Activated CD8-positive, alpha-beta memory T cell treated with anti-CD3 and anti-CD28 coated beads for 4 hours (primary cell): ENCODE measurements at places on chromosomes 12 and 14.

- DNase-seq: no peak
These were observed 35.0 kb downstream of the MMAB start for GRCh38 chr12:109538191-109538863.

- DNase-seq: no peak
These were observed 41.9 kb upstream of the MED13L start for GRCh38 chr12:116319233-116319897.

GRCh38 chr12:72268386-72268785, 3.8 kb upstream of the TRHDE start:
- no peak for DNase-seq

GRCh38 chr14:74474376-74474775, 18.7 kb downstream of the NPC2 start:
- no peak for DNase-seq

DNA sequence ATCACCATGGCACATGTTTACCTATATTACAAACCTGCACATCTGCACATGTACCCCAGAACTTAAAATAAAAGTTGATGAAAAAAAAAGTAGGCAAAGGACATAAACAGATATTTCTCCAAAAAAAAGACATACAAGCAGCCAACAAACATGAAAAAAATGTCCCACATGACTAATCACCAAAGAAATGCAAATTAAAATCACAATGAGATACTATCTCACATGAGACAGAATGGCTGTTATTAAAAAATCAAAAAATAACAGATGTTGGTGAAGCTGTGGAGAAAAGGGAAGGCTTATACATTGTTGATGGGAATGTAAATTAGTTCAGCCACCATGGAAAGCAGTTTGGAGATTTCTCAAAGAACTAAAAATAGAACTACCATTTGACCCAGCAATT, 68.0 kb upstream of the FAR2 start:
- DNase-seq: no peak
